Brain pericyte (primary cell): ENCODE measurements at places on chromosomes 7 and 10.

GRCh38 chr7:146731185-146731584, 614.6 kb downstream of the CNTNAP2 start:
- DNase-seq, result no peak

GRCh38 chr7:28516390-28517172, 104.3 kb downstream of the CREB5 start:
- DNase-seq, result no peak

GRCh38 chr7:50329775-50330174, 25.3 kb downstream of the IKZF1 start:
- DNase-seq, result no peak

DNA sequence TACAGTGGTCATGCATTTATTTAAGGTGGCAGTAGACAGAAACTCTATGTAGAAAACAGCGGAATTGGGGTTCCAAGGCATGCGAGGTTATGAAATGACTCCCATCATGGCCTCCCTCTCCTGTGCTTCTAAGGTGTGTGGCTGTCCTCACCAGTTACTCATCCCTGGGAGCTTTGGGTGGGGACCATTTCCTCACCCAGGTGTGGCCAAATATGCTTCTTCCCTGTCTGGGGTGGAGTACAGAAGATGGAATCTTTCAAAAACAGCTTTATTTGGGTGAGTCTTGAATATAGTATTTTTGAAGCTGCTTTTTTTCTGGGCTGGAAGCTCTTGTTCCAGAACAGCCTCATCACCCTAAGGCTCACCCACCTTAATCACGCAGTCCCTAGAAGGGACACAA, 139.0 kb downstream of the NRF1 start:
- no peak for DNase-seq

DNA sequence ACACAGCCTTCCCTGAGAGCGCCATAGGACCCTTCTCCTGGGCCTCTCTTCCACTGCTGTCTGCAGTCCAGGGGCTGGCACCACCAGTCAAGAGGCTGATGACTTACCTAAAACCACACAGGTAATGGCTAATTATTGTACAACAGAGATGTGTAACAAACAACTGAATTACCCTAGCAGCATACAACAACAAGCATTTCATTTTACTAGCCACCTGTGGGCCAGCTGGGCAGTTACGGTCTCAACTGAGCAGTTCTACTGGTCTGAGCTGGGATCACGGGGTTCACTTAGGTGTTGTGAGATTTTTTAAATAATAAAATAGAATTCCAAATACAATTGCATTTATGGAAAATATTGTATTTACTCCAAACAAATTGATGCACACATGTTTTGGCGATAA, 431.9 kb downstream of the TNS3 start:
- DNase-seq, result no peak

GRCh38 chr7:35983626-35984025, 169.4 kb upstream of the EEPD1 start:
- no peak for DNase-seq

GRCh38 chr7:96654630-96655188, 54.9 kb downstream of the SEM1 start:
- no peak for DNase-seq

- DNase-seq, result no peak
These were observed 434.0 kb downstream of the INHBA start for GRCh38 chr7:41268878-41269277.

- DNase-seq, result no peak
These were observed 125.4 kb upstream of the TARP start for GRCh38 chr7:38398725-38399321.

DNA sequence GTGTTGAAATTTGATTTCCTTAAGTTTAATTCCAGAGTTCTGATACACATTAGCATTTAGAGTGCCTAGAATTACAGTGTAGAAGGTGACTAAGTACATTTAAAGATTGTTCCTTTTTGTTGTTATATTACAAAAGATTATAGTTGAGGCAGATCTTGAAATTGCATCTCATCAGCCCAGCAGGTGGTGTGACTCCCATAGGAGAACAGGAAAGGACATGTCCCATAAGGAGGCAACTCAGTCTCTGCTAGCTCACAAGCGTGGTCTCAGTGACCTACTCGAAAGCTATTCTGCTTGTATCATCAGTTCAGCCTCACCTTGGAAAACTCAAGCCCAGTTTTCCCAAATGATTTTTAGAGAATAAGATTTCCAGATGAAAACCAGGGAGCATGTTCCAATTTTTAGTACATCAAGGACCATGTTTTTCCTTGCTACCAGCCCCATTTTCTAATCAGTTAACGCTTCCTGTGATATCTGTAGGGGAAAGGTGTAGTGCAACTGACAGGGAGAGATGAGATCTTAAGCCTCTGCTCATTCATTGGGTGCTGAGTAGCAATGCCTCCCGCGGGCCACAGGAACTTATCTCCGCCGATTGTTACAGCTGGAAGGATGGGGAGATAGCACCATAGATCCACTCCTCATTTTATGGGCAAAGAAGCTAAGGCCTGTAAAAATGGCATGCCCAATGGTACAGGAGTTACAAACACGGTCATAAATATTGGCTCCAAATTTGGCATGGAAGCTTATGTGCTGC, 1.1 kb upstream of the GNAI1 start:
- DNase-seq, result no peak
